ENCODE measurements at places on chromosomes 7 and 10.

GRCh38 chr10:79361726-79362397 is 14.6 kb downstream of the PPIF start:
- DNase-seq = no peak

- no peak for DNase-seq
Observed at GRCh38 chr7:121430558-121430957, 34.5 kb upstream of the FAM3C start.

DNA sequence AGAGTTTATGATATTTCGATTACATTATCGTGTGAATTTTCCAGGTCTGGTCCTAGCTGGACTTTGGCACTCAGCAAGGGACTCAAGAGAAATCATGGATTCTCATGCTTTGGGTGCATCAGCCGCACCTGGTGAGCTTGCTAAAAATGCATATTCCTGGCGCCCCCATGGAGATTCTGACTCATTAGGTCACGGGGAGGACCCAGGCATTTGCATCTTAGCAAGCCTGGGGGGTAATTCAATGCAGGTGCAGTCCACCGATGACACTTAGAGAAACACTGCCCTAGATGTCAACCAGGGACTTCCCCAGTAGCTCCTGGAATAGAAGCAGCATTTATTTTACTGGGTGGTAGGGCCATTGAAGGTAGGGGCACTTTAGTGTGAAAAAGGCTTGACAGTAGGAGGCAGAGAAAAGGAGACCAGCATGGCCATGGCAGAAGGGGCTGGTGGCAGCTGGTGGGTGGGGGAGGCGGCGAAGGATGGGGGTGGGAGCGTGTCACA is 29.9 kb upstream of the PDCD4 start:
- DNase-seq = no peak

DNA sequence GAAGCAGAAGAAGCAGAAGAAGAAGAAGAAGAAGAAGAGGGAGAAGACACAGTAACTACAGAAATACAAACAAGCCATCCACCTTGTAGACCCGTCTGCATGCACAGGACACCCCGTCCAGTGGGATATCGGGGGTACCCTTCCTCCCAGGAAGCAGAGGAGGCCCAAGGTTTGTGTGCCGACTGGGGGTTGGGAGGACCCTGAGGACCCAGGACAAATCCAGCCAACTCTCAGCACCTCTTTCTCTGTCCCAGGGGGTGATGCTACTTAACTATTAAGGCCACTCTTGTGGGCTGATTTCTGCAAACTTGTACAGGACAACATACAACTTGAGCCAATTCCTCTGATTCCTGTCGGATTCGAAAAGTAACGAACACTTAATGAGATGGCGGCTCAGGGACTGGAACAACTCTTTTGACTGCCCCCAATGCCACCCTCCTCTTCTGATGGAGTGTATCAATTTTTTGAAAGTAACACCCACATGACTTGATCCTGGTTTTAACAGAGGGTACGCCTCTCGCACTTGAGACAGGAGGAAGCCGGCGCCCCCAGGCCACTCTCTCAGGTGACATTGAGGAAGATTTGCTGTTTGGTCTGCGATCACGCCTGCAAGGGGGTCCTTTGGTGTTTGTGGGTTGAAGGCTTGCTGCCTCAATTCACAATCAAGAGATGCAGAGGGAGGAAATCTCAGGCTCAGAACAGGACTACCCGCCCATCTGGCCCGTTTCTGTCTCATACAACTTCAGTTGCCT is 192.6 kb downstream of the TNS3 start:
- DNase-seq = no peak

DNA sequence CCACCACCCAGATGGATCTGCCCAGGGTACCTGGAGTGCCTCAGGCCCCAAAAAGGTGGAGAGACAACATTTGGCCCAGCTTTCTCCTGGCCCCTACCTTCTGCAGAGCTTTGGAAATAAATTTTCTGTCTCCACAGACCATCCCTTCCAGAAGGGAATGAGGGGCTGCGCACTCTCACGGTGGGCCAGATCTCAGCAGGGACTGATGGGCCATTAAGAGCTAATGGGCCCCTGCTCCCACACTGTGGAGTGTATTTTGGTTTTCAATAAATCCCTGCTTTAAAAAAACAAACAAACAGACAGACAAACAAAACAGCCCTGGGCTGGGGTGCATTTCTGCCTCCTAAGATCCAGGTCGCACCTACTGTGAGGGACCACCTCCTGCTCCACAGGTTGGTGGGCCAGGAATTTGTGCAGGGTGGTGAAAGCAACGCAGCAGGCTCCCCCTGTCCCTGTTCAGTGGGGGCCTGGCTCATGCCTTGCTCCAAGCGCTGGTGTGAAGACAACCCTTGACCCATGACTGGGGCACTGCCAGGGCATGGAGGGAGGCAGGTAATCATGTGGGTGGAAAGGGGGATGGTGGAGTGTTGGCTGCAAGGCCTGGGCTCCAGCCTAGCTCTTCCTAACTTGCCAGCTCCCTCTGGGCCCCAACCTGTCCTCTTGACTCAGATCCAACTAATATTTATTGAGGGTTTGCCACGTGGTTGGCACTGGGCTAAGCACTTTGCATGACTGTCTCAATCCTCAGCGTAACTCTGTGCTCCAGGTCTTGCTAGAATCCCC is 88.5 kb downstream of the COL13A1 start:
- DNase-seq = no peak

- no peak for DNase-seq
Observed at GRCh38 chr10:84341538-84341856, 13.1 kb downstream of the CCSER2 start.

GRCh38 chr7:73966062-73966940 is 61.7 kb upstream of the ELN start:
- no peak for DNase-seq

GRCh38 chr7:144736880-144737493 is 98.9 kb downstream of the TPK1 start:
- DNase-seq = no peak
